ENCODE measurements at places on chromosomes 13 and 19. TPM values are rescaled to one million over a fixed set of nuclear protein-coding genes. Genes with fewer than 3 reads are reported as not detected.
A peak's percentile ranks its signal among the peaks of the same experiment; 100 is the strongest.

DNA sequence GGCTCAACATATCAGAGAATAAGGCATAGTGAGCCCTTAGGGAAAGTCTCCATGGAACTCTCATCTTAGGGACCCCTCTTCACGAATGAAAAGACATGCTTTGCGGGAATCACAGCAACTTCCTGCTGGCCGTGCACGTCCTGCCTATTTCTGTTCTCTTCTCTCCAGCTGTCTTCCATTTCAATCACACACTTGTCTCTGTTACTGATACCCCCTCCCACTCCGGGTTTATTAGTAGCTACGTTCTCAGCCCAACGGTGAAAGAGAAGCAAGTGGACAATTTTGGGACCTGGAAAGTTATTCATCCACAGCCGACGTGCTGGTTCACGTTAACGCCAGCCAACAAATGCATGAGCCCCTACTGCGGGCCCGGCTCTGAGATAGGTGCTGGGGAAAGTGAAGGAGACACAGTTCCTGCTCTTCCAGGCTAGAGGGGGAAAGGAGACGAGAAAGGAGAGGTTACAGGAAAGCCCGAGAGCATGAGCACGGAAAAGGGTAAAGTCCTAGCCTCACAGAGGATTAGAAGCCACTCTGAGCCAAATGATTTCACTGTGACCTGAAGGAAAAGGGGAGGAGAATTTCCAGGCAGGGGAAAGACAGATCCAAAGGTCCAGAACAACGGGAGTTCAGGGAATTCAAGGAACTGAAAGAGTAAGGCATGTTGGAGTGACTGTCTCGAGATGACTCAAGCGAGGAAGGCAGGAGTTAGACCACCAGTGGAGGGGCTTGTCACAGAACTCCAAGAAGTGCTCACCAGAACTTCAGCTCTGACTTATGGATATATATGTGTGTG, 81.8 kb upstream of the CLDN10 start:
- no peak for DNase-seq

The RPL21 gene
- total RNA-seq: 660 TPM

The HIF3A gene
- 66.4 TPM for total RNA-seq

- DNase-seq: no peak
Observed at GRCh38 chr13:49023431-49023830, 47.7 kb downstream of the FNDC3A start.

GRCh38 chr19:19170053-19170872, at the start of gene MEF2B:
TSS of gene MEF2B (minus strand) at chr19:19170263. CDS start at chr19:19150735, 19,528 bp downstream.
- DNase-seq: peak; percentile 78

- DNase-seq: no peak
Observed at GRCh38 chr19:30001301-30001700, 59.3 kb downstream of the URI1 start.

- DNase-seq: peak; percentile 47
Observed at GRCh38 chr13:95300625-95301182, 547 bp downstream of the ABCC4 start.

The ATP12A gene
- not detected for total RNA-seq

DNA sequence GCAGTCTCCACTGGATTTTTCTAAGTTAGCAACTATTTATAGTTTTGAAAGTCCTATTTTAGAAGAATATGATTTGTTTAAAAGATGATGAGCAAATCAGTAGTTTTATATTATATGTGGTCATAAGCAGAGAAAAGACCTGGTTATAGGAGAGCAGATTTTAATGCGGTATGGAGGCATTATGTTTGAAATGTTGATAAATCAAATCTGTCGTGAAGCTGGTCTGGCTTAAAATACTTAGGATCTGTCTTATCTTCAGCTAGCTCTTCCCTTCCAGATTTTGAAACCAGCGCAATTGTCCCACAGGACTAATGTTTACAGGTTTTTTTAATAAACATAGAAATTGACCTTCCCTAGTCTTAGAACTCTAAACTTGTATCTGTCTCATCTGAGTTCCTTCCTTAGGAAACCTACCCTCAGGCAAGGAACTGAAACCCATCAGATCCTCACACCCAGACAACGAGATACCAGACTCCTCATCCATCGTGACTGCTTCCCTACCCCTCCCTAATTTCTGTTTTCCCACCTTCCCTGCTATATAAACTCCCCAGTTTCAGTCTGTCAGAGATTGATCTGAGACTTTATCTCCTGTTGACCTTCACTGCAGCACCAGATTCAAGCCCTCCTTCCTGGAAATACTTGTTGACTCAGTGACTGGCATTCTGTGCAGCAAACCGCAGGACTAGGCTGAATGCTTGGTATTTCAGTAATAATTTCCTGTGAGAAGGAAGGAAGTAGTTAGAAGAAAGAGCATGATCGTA, 37.8 kb upstream of the CXCL17 start:
- DNase-seq: peak; percentile 53

DNA sequence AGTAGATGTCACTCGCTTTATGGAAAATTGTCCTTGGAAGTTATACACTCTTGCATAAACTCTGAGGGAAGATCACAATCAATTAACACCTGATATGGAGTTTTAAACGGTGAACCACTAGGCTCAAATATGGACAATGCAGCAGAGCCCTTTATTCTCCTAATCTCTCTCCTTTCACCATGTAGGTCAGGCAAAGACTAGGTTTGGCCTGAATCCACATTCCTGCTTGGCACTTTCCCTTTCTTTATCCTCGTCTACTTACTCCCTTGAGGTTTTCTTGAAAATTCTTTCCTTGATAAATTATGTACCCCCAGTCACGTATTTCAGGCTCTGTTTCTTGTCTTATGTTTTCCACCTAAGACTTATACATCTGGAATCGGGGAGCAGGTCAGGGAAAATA, 751.7 kb downstream of the DACH1 start:
- no peak for DNase-seq

The KIR2DL1 gene
- not detected for total RNA-seq

DNA sequence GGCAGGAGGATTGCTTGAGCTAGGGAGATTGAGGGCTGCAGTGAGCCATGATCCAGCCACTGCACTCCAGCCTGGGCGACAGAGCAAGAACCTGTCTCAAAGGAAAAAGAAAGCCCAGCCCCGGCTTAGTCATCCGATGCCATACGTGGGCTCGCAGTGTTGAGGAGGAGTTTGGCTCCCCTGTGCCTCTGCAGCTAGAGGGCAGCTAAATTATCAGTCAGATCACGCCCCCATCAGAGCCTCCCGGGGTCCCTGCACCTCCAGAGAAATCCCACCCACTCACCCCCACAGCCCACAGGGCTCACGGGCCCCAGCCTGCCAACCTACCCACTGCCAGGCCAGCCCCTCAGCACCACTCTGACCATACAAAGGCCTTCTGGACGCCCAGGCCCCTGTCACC, 27.6 kb downstream of the MAU2 start:
- no peak for DNase-seq

All from umbilical cord (tissue), 2 donors.